ENCODE measurements at places on chromosomes 1 and 21.

DNA sequence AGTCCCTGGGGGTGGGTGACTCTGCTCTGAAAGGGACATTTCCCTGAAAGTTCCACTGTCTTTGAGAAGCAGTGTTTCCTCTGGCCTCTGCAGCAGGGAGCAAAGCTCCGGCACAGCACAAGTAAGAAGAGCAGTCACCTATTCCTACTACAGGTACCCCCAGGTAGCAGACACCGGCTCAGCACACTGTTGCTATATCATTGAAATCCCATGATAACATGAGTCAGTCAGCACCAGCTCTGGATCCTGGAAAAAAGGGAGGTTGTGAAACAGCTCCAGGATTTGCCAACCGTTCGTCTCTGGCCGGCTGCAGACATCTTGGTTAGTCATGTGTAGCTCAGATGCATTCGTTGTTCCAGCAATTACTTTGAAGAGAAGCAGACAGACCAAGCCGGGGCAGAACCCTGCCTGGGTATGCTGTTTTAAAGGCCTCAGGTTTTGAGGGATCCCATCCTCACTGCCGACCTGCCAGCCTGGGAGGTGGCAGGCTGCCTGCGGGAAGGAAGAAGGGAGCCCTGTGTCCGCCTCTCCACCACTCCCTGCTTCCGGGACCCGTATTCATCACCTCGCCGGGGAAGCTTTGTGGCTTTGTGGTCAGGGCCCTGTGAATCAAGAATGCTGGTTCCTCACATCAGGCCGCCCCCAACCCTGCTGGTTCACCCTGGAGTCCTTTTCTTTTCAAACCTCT, 139.2 kb downstream of the CLIC6 start:
- DNase-seq = peak; percentile 92

DNA sequence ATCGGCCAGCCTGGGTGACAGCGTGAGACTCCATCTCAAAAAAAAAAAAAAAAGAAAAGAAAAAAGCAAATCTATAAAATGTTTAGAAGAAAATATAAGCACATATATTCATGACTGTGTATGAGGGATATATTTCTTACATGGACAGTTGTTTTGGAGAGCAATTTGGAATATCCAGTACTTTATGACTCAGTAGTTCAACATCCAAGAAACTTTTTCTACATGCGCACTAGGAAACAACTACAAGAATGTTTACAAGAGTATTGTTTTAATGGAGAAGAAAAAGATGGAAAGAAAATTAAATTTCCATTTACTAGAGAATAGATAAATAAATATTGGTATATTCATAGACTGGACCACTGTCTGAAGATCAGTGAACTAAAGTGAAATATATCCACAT, 77.5 kb downstream of the MAST2 start:
- no peak for DNase-seq

DNA sequence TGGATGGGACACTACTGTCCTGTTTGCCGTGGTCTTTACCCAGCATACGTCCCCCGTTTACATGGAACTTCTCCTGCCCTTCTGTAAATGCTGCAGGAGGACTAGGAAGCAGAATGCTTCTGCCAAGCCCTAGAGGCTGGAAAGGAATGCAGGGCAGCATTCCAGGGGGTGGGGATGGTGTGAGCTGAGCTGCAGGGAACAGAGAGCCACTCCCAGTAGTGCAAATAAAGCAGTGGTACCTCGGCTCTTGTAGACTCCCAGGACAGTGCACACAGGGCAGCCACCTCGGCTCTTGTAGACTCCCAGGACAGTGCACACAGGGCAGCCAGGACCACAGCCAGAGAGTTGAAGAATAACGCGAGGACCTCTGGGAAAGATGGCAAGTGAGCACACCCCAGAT, 35.4 kb downstream of the PTPRU start:
- peak; percentile 86 for DNase-seq

- peak; percentile 68 for DNase-seq
Measured at GRCh38 chr1:46134660-46135331, 2.4 kb upstream of the PIK3R3 start.

- DNase-seq = no peak
Measured at GRCh38 chr1:43766086-43766784, 58.9 kb downstream of the ST3GAL3 start.

Measured in NCI-H226 (cell line).